AG04449 (cell line): ENCODE measurements at places on chromosomes 12 and 14.

- DNase-seq: no peak
Measured at GRCh38 chr12:124667506-124668326, 100.3 kb upstream of the NCOR2 start.

DNA sequence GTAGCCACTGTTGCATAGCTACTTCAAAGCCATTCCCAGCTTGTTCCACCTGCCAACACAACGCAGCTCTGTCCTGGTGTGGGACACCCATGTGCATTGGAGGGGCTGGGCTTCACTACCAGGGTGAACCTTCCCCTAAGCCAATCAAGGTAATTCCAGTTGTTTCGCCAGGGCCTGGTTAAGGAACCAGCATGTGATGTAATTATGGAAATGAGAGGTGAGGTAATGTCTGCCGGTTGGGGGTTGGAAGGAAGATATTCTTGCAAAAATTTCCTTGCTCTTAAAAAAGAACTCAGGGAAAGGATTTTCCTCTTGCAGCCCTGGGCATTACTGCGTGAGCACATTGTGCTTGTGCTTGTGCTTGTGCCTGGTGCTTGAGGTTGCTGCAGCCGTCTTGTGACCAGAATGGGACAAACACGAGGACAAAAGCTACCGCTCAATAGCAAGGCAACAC, 14.9 kb downstream of the TUBA1C start:
- DNase-seq: no peak

DNA sequence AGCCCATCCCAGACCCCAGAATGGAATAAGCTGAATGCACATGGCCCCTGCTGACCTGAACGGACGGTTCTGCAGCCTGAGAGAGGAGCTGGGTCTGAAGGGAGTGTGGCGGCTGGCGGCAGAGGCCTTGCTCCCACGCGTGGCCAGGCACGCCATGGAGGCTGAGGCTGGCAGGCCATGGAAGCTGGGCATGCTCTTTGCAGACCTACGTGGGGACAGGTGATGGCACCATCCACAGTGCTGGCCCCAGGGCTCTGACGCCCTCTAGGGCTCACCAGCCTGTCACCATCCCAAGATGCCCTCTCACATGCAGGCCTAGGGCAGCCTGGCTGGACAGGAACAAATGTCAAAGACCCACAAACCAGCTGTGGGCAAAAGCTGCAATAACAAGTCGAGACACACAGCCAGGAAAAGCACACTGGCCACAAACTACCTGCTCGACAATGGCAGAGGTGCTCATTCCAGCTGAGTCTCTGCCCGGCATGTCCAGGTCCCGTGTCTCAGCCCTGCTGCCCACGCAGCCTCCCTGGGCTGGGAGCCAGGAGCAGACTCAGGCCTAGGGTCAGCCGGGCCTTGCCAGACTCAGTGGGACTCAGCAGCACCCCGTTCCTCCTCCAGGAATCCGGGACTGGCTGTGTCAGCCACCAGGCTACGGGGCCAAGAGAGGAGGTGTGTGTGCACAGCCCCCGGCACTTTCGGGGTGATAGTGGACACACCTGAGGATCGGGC, 19.7 kb downstream of the BTBD6 start:
- DNase-seq: no peak

- DNase-seq: no peak
Measured at GRCh38 chr14:77580477-77580876, 36.0 kb downstream of the SPTLC2 start.

- no peak for DNase-seq
Measured at GRCh38 chr12:75655315-75655806, 144.0 kb upstream of the KRR1 start.

DNA sequence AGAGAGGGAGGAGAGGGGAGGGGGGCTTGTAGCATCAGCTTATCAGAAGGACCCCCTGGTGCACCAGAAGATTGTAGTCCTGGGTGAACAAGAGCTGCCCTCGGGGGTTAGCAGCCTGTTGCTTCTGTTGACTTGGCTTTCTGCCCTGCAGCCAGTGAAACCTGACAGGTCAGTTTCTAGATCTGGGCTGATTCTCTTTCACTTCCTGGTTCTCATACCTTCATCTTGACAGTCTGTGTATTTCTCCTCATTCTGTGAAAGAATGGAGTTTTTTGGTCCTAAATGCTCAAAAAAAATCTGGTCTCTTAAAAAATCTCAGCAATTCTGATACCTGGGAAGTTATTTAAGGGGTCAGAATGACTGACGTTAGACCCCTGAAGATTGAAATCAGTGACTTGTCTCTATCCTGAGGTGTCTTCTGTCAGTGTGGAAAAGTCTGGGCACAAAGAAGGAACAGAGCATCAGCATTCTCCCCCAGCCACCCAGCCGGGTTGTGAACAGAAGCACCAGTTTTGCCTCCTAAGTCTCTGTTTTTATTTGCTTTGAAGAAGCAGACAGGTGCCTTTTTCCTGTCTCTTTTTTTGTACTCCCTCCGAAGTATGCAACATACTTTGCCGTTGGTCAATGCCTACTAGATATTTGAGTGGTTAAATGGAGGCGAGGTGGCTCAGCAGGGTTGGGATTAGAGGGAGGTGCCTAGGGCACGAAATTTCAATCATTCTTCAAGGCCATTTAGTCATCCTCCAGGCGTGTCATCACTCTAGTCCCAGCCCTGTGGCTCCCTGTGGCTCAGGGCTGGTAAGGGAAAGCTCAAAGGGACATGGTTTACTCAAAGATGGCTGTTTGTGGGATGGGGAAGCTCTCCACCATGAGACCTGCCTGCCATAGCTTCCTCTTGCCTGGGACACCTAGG, 24.0 kb downstream of the TTC9 start:
- no peak for DNase-seq

DNA sequence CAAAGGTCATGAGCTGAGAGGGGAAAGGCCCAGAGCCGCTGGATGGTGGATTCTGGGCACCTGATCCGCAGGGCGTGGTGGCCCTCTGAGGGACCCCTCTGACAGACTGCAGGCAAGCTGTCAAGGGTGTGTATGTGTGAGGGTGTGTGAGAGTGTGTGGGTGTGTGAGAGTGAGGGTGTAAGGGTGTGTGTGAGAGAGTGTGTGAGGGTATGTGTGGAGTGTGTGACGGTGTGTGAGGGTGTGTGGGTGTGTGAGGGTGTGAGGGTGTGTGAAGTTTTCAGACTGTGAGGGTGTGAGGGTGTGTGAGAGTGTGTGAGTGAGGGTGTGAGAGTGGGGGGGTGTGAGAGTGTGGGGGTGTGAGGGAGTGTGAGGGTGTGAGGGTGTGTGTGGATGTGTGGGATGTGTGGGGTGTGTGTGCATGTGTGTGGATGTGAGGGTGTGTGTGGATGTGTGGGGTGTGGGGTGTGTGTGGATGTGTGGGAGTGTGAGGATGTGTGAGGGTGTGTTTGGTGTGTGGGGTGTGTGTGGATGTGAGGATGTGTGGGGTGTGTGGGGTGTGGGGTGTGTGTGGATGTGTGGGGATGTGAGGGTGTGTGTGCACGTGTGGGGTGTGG, 156.7 kb downstream of the TMEM121 start:
- DNase-seq: no peak
